ENCODE measurements at places on chromosomes 3 and 15.

- no peak for DNase-seq
These were observed 700 bp upstream of the EDEM1 start for GRCh38 chr3:5186858-5187155.

GRCh38 chr3:32499585-32499984 is 3.1 kb downstream of the CMTM6 start:
- DNase-seq: no peak

DNA sequence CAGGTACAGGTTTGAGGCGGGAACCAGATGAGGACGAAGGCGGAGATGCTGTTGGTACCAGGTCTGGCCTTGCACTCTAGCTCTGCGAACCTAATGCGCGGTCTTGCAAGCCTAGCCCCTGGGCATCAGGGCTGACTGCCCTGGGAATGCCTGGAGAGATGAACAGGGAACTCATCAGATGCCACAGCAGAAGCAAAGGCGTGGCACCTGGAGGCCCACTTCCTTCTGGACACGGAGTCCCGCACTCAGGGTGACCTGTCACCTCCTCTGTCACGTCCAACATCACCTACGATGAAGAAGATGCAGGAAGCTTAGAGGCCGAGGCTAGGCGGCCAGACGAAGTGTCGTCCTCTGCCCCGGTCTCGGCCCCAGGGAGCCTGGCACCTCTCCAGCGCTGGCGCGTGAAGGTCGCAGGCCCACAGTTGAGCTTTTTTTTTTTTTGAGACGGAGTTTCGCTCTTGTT is 9.4 kb downstream of the RPLP1 start:
- DNase-seq: no peak

DNA sequence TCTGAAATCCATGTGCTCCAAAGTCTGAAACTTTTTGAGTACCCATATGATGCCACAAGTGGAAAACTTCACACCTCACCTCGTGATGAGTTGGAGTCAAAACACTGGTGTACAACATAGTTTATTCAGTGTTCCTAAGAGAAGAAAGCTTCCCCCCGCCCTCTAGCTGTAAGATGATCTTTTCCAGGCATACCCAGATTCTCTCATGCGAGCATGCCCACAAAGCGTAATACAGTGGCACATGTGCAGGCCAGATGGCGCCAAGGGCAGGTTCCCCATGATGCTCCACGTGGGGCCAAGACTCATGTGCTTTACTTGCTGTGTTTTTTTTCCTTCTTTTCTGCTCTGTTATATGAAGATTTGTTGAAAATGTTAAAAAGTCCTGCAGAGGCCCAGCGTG is 104.9 kb upstream of the LRRFIP2 start:
- DNase-seq: no peak

GRCh38 chr3:127787071-127787490 is 35.2 kb downstream of the MGLL start:
- no peak for DNase-seq

DNA sequence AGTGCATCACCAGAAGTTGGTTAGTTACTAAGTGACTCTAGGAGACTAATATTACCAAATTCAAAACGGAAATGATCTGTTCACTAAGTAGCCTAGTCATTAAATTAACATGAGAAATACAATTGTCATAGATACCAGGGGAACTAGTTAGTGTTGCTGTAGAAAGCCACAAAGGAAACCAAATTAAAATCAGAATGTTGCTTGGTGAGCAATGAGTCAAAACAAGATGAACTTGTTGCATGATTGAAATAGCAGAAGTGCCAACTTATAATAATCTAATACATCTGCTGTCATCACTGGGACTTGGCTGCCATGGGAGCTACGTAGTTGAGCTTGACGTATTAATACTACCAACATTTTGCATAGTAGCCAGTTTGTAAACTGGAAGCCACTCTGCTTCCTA is 458.1 kb downstream of the DIPK2A start:
- no peak for DNase-seq

DNA sequence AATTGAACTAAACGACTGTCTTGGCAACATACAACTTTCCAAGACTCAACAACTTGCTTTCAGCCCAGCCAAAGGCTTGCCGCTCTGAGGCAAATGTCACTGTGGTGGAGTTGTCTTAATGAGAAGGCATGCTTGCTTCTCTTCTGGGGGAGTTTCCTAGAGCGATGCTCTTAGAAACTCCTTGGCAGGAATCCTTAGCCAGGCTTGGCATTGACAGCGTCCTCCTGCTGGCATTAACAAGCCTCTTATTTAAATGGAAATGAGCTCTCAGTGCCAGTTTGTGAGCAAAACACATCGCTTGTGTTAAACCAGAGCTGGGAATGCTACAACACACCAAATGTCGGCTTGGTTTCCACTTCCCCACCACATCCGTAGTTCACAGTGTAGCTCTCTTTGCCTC is 265.5 kb upstream of the TPRG1 start:
- no peak for DNase-seq

DNA sequence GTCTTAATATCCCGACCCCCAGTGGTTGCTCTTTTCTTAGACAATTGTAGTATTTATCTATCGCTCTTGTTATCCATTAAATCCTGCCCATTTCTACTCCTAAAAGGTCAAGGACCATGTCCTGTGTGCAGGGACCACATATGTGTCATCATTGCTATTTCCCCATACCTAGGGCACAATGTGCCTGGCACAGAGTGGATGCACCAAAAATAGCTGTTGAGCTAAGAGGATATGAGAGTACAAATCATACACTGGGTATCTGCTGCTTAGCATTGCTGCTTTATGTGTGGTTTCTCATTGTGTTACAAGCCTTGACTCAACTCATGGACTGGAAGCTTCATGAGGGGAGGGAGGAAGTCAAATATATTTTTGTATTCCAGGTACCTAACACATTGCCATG is 3.4 kb upstream of the MITF start:
- DNase-seq: no peak
